ENCODE measurements at places on chromosomes 5 and 9.

DNA sequence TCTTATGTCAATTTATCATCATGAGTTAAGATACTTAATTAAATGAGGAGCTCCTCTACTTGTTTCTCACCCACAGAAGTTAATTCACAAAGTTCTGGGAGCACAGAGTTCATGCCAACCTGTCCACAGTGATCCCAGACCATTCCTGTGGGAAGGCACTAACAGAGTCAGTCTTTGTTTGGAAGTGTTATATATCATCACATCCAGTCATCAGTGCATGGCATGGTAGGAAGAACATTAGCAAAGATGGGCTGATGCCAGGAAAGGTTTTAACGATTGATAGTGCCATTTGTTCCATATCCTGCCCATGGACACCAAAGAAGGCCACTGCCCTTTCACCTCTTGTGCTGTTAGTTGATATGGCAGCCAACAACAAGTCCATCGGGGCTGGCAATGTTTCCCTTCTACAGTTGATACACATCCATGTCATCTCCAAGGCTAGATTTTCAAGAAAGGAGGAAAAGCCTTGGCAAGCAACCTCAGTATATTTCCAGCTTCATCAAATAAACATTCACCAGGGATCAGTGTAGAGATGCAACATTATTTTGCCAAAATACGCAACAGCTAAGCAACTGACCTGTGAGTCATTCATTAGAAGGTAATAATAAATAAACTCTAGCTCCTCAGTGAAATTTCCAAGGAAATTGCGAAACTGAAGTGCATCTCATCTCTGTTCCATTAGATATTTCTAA is 169.6 kb downstream of the RORB start:
- no peak for DNase-seq

DNA sequence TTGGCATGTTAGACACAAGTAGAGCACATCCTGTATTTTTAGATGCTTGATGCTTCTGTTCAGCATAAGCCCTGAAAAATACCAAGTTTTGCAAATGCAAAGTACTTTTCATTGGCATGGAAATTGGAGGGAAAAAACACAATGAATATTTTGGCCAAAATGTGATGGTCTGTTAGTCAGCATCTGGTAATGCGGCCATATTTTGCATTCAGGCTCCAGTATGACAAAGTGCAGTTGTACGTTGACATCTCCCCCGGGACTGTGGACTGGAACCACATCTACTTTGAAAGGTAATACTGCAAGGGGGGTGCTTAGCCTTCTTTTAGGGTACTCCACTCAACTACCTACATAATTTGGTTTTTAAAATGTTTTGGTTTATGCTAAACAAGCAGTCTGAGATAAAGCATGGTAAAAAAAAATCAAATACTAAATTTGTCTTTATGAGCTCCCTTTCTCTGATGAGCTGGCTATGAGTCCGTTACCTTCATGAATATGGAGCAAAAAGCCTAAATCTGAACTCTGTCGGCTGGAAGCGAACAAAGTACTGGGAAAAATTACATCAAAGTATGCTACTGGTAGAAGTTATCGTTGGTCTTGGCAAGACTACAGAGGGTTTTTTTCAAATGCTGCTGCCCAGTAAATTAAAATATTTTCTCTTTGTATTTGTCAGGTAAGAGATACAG is 297.0 kb downstream of the ARHGEF28 start:
- DNase-seq = no peak

GRCh38 chr5:68046445-68046844 is 169.1 kb upstream of the PIK3R1 start:
- DNase-seq = no peak

- DNase-seq = no peak
These were observed 225.4 kb upstream of the PPP1R2B start for GRCh38 chr5:156624686-156625085.

- DNase-seq = no peak
These were observed 20.5 kb downstream of the ZBTB34 start for GRCh38 chr9:126880947-126881332.

- DNase-seq = no peak
These were observed 1453.3 kb downstream of the MAT2B start for GRCh38 chr5:164958688-164959087.

DNA sequence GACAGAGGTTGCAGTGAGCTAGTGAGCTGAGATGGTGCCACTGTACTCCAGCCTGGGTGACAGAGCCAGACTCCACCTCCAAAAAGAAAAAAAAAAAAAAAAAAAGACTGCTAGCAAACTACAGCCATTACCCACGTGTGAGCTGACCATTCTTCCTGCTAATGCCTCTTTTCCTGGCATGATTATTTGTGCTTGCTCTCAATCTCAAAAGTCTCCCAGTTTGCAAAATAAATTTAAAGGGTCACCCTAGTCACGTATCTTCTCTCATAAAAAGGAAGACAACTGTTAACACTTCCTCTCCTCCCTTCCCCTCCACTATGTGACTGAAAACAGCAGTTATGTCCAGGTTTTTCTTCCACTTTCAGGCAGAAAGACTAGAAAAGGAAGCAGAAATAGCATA is 37.2 kb downstream of the TRIM36 start:
- no peak for DNase-seq

DNA sequence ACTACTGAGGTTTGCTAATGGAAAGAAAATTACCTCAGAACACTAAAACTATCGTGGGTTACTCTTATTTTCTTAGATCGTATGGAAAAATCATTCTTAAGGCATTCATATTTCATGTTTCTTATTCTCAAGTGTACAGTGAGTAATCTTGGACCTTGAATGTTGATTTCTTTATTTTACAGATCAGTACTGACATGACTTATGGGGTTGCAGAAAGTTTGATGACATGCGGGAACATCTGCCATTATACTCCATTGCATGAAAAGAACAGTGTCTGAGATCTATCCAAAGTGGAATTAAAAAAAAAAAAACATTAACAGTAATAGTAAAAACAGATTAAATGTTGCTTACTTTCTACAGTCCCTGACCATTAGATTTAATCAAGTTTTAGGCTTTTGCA is 1290.2 kb upstream of the WWC1 start:
- DNase-seq = no peak

- no peak for DNase-seq
These were observed 45.0 kb downstream of the SLC6A7 start for GRCh38 chr5:150234576-150235499.
